ENCODE measurements at places on chromosomes 2 and 18.

DNA sequence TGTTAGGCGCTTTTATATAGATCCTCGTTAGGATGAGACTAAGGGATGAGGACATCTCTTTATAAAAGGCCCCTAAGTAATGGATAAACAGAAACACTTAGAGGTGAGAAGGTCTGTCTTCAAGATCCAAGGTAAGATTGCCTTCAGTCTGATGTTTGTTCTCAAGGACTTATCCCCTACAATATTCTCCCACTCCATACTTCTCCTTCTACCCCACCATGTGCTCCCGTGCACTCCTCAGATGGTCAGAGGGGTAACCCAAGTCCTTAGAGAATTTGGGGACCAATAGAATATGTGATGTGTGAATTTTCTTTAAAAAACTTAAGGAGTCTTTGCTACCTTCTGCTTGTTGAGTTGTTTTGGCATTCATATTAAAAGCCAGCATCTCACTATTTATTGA lies 23.1 kb downstream of the FOSL2 start:
- no peak for DNase-seq

- no peak for DNase-seq
Measured at GRCh38 chr2:113274432-113274831, 4.3 kb downstream of the PAX8 start.

- DNase-seq: no peak
Measured at GRCh38 chr18:60123031-60123430, 223.2 kb downstream of the PMAIP1 start.

DNA sequence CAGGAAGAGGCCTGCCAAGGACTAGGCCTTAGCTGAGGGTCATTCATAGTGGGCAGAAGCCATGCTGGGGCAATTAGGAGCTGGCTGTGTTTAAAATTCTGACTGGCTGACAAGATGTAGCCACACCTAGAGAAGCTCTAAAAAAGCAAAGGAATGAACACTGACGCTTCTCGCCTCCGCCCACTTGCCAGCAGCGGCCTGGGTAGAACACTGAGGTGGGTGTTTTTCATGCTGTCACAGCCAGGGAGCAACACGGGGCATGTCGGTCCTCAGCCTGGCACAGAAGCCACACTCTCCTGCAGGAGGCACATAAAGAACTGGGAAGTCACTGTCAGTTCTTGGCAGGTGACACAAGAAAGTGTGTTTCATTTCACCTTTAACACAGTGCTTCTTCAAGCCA lies 10.4 kb downstream of the CHST10 start:
- DNase-seq: no peak

DNA sequence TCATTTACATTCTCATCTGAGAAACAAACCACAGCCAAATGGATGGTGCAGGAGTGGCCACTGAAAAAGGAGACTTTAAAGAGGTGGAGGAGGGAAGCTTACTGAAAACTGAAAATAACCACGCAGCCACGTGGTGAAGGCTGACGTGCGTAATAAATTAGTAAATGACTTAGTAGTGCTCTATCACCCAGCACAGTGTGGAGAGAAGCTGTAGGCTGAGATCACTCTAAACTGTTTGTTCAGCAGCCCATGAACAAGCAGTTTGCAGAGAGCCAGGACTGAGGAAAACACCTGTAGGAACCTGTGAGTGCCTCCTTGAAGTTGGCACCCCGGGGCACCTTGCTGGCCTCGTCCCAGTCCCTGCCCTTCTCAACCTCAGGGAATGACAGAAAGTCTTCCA lies 193.0 kb downstream of the TXNL1 start:
- no peak for DNase-seq

- no peak for DNase-seq
Measured at GRCh38 chr2:11716689-11717321, 29.6 kb upstream of the LPIN1 start.

GRCh38 chr2:197247083-197247482 lies 63.5 kb downstream of the ANKRD44 start:
- DNase-seq: no peak

- DNase-seq: no peak
Measured at GRCh38 chr2:106193690-106193976, 468 bp downstream of the UXS1 start.

DNA sequence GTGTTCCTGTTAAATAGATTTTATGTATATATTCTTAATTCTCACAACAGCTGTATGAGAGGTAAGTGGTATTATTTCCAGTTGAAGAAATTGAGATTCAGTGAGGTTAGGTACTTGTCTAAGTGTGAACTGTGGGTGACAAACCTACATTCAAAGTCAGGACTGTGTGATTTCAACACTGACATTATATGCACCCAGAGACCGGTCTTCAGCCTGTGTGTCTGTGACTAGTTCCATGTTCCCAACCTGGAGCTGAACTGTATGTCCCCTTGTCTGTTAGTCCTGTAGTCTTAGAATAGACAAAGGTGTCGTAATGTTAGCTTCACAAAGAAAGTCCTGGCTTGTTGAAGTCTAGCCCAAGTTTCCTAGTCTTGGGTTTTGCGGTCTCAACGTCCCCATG lies 17.4 kb downstream of the PLEKHB2 start:
- no peak for DNase-seq

DNA sequence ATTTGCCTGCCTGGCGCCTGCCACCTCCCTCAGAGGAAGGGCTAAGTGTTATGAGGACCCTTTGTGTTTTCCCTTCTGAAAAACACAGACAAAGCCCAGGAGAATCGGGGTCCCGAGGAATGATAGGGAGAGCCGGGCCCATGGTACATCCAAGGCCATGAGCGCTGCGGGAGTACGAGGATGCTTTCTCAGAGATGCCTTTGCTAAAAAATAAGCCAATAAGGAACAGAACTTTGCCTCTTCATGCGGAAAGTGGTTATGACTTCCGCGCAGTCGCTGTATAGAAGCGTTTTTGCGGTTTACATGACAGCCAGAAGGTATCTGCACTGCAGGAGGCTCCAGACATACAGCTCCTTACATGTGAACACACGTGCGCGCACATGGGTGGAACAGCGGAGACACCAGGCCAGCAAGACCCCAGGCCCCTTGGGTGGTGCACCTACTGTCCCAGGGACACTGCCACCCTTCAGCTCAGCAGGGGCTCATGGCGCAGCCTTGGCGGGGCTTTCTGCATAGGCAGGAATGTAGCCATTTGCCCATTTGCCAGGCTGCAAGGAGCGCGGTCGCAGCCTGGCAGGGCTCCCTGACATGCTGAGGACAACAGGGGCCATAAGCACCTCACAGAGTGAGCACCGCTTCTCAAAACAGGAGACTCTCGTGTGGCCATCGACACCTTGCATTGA lies 252.4 kb upstream of the SALL3 start:
- no peak for DNase-seq

DNA sequence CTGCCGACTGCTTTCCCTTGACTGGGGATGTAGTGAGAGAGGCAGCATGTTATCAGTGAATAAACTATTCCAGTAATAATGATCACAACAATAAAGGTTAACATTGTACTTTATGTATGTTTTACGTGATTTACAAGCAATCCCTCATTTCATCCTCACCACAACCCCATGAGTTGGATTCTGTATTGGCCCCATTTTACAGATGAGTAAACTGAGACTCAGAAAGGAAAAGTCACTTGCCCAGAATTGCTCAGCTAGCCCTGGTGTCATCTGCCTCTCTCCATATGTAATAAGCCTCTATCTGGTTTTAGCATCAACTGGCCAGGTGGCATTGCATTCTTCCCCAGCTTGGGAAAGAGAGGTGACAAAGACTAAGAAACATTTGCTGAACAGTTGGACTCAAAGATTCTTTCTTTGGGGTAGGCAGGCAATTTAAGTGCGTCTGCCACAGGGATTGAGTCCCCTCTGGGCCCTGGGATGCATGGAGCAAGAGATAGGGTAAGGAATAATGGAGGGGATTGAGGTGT lies 2.2 kb downstream of the CXCR2 start:
- DNase-seq: no peak

- DNase-seq: no peak
Measured at GRCh38 chr2:26422947-26423629, 21.4 kb downstream of the DRC1 start.

- no peak for DNase-seq
Measured at GRCh38 chr2:179340678-179341077, 76.0 kb upstream of the SESTD1 start.

- DNase-seq: no peak
Measured at GRCh38 chr2:32862269-32863055, 84.3 kb upstream of the LTBP1 start.

GRCh38 chr18:47150029-47150823 lies at the start of gene HDHD2:
HDHD2 (minus strand) TSS chr18:47150500; CDS start chr18:47136439, 14,061 bp downstream.
- peak; percentile 71 for DNase-seq

- no peak for DNase-seq
Measured at GRCh38 chr2:19885791-19886190, 16.0 kb downstream of the TTC32 start.

GRCh38 chr2:109331896-109332848 lies 203.2 kb downstream of the SH3RF3 start:
- no peak for DNase-seq

GRCh38 chr18:45938488-45938935 lies 28.6 kb downstream of the EPG5 start:
- DNase-seq: no peak

GRCh38 chr18:46352520-46353250 lies 248.5 kb downstream of the HAUS1 start:
- no peak for DNase-seq

GRCh38 chr2:20852139-20852538 lies 29.2 kb upstream of the LDAH start:
- no peak for DNase-seq

GRCh38 chr2:27152102-27152795 lies 3.4 kb downstream of the TCF23 start:
- no peak for DNase-seq

- DNase-seq: no peak
Measured at GRCh38 chr2:66443186-66443978, 8.5 kb downstream of the MEIS1 start.
